ENCODE measurements at places on chromosomes 1 and 21. TPM values are rescaled to one million over a fixed set of nuclear protein-coding genes. Genes with fewer than 3 reads are reported as not detected.

The OR14A16 gene
- not detected for polyA plus RNA-seq

The HLX gene
- 7.5 TPM for polyA plus RNA-seq

DNA sequence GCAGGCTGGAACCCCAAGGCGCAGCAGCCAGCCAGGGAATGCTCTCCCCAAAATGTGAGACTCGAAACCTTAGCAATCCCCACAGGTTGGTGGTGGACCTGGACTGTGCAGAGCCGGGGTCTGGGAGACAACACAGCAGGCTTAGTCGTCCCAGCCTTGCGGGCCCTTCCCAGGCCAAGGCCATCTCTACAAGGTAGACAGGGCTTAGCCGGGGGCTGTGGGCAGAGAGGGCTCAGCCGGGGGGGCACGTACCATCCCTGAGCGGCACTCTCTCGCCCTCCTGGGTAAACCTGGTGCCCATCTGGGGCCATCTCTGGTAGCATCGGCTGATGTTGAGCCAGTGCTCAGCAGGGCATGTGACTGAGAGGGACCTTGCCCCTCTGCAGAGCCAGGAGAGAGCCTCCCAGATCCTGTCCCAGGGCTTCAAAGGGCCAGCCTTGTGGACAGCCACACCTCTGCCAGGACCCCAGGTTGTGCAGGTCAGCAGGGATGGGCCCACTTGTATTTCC lies 2.2 kb upstream of the ACTRT2 start:
- no peak for DNase-seq
- no peaks in the 10 kb centered on the region for H3K36me3 ChIP-seq
- H3K4me3 ChIP-seq = no peak overlapping the region
- H3K27me3 ChIP-seq = no peaks in the 10 kb centered on the region
- H3K27ac ChIP-seq = no peak overlapping the region

- H3K27me3 ChIP-seq = no peaks in the 10 kb centered on the region
- H3K4me1 ChIP-seq = peaks cover 4% of the 10 kb centered on the region
- H3K4me3 ChIP-seq = no peak overlapping the region
- H3K27ac ChIP-seq = peak overlapping the region; percentile 49
These were observed 45.5 kb downstream of the CD46 start for GRCh38 chr1:207797229-207797973.

- no peak overlapping the region for H3K4me3 ChIP-seq
- DNase-seq = no peak
These were observed 390.2 kb downstream of the USH2A start for GRCh38 chr1:216032961-216033614.

DNA sequence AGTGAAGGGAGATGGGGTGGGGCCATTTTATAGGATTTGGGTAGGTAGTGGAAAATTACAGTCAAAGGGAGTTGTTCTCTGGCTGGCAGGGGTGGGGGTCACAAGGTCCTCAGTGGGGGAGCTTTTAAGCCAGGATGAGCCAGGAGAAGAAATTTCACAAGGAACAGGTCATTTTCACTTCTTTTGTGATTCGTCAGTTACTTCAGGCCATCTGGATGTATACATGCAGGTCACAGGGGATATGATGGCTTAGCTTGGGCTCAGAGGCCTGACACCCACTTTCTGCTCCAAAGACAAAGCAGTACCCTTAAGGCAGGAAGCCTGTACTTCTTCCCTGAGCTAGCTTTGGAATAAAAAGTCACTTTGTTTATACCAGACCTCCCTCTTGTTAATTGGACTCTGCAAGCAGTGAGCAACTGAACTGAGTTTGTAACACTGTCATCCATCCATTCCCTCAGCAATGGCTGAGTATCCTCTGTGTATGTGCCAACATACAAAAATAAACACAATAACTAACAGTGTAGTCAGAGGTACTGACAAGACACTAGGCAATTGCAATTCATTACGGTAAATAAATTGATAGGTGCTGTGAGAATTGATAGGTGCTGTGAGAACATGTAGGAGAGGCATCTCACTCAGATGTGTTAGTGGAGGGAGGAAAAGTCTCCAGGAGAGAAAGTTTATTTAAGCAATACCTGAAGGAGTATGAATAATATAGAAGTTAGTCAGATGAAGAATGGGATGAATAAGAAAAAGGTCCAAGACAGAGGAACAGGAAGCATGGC lies 14.7 kb upstream of the RGS2 start:
- no peaks in the 10 kb centered on the region for H3K36me3 ChIP-seq
- H3K4me3 ChIP-seq = no peak overlapping the region
- DNase-seq = no peak

The TEX50 gene
- not detected for polyA plus RNA-seq

The KLHDC9 gene
- polyA plus RNA-seq = 2.6 TPM

GRCh38 chr1:214261206-214262123 lies 19.5 kb upstream of the SMYD2 start:
- H3K27me3 ChIP-seq = no peaks in the 10 kb centered on the region
- no peak overlapping the region for H3K27ac ChIP-seq
- no peaks in the 10 kb centered on the region for H3K36me3 ChIP-seq

The AIM2 gene
- polyA plus RNA-seq = not detected

GRCh38 chr21:42553435-42553834 lies 39.8 kb downstream of the SLC37A1 start:
- H3K36me3 ChIP-seq = no peaks in the 10 kb centered on the region
- H3K4me3 ChIP-seq = no peak overlapping the region
- no peaks in the 10 kb centered on the region for H3K27me3 ChIP-seq
- H3K4me1 ChIP-seq = no peaks in the 10 kb centered on the region
- DNase-seq = no peak
- no peak overlapping the region for H3K27ac ChIP-seq

DNA sequence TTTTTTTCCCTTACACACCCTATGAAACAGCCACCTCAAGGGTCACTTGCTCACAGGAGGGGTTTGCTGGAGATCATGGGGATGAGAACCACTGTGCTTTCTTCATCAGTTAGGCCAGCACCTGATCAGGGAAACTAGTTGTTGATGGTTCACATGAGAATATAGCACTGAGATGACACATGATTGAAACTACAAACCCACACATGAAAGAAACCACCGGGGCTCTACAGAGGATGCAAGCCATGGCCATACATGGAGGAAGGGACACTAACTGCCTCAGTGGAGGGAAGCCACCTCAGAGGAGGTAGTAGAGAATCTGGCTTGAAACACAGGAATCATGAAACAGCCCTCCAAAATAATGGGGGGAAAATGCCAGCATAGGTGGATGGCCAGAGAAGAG lies 63.2 kb downstream of the PRKAB2 start:
- H3K27me3 ChIP-seq = no peaks in the 10 kb centered on the region
- no peak overlapping the region for H3K27ac ChIP-seq
- H3K36me3 ChIP-seq = no peaks in the 10 kb centered on the region

- no peak overlapping the region for H3K4me3 ChIP-seq
- H3K36me3 ChIP-seq = no peaks in the 10 kb centered on the region
- DNase-seq = no peak
- no peaks in the 10 kb centered on the region for H3K4me1 ChIP-seq
- H3K27me3 ChIP-seq = peaks cover 10% of the 10 kb centered on the region
These were observed 367.9 kb upstream of the RUNX1 start for GRCh38 chr21:35416866-35417489.

DNA sequence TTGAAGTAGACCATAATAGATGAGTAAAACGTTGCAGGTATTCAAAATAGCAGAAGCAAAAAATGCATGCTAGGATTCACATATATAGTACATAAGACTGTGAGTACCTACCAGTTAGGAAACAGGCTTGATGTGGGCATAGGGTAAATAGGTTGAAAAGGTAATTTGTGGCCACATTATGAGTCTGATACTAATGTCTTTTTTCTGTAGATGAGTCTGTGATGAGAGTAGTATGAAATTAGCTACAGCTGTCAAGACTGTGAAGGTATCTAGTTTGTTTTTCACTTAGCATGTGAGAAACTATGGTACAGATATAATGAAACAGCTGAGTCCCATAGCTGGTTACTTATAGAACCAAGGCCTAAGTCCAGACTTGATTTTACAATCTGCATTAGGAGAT lies 12.4 kb upstream of the SPATA1 start:
- no peak overlapping the region for H3K4me3 ChIP-seq
- H3K36me3 ChIP-seq = peaks cover 7% of the 10 kb centered on the region
- H3K27me3 ChIP-seq = no peaks in the 10 kb centered on the region
- no peak for DNase-seq
- no peak overlapping the region for H3K27ac ChIP-seq

DNA sequence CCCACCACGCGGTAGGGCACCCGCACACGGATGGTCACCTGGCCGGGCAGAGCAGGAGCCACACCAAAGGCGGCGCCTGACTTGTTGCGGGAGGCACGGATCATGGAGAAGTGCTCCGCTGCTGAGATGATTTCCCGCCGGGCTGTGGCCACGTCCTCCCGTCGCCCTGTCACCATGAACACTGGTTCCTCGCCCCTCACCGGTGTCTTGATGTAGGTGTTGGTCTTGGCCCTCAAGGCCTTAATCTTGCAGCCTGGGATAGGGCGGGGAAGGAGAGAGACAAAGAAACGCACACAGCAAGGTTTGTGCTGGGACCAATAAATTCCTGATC lies 4.9 kb downstream of the MEX3A start:
- no peak for DNase-seq
- H3K4me1 ChIP-seq = peaks cover 14% of the 10 kb centered on the region
- peaks cover 8% of the 10 kb centered on the region for H3K36me3 ChIP-seq
- H3K27me3 ChIP-seq = no peaks in the 10 kb centered on the region

- no peak overlapping the region for H3K4me3 ChIP-seq
- peaks cover 13% of the 10 kb centered on the region for H3K36me3 ChIP-seq
- no peak overlapping the region for H3K27ac ChIP-seq
- H3K27me3 ChIP-seq = no peaks in the 10 kb centered on the region
These were observed 24.7 kb downstream of the SCYL3 start for GRCh38 chr1:169868978-169869377.

DNA sequence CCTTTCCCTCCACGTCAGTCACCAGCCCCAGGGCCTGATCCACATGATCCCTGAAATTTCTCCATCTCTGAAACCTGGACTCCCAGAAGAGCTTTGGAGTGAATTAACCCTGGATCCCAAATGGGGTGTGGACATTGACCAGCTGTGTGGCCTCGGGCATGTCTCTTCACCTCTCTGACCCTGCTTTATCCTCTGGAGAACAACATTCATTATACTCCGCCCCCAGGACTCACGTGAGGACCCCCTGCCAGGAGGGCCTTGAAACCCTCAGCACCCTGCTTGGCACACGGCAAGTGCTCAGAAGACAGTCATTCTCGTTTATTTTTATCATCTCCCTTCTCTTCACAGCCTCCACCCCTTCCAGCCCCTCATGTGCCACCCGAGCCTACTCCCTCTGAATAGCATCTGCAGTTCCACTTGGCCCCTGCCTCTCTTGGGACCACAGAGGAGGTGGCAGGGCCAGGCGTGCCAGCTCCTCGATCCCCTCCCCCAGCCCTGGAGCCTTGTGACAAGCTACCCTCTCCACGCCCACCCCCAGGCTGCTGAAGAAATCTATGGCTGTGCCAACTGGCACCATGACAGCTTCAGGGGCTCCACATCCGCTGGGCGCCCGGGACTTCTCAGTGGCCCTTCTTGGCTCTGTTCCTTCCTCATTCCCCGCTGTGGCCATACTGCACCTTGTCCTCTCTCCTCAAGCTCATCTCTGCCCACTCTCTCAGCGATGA lies 18.0 kb downstream of the ADGRB2 start:
- H3K27ac ChIP-seq = no peak overlapping the region
- no peak overlapping the region for H3K4me3 ChIP-seq
- no peaks in the 10 kb centered on the region for H3K36me3 ChIP-seq
- peaks cover 4% of the 10 kb centered on the region for H3K27me3 ChIP-seq
- DNase-seq = no peak

GRCh38 chr1:20148571-20149500 lies 9.7 kb downstream of the PLA2G2F start:
- H3K4me3 ChIP-seq = no peak overlapping the region
- H3K36me3 ChIP-seq = no peaks in the 10 kb centered on the region
- no peak for DNase-seq
- H3K4me1 ChIP-seq = peaks cover 4% of the 10 kb centered on the region
- no peaks in the 10 kb centered on the region for H3K27me3 ChIP-seq
- no peak overlapping the region for H3K27ac ChIP-seq

GRCh38 chr21:29697555-29698193 lies 242.1 kb downstream of the GRIK1 start:
- H3K4me1 ChIP-seq = no peaks in the 10 kb centered on the region
- no peak overlapping the region for H3K4me3 ChIP-seq
- no peak overlapping the region for H3K27ac ChIP-seq
- H3K27me3 ChIP-seq = no peaks in the 10 kb centered on the region

- H3K27me3 ChIP-seq = no peaks in the 10 kb centered on the region
- no peak overlapping the region for H3K4me3 ChIP-seq
- no peaks in the 10 kb centered on the region for H3K36me3 ChIP-seq
- DNase-seq = no peak
These were observed 16.8 kb upstream of the SMYD2 start for GRCh38 chr1:214264196-214264595.

DNA sequence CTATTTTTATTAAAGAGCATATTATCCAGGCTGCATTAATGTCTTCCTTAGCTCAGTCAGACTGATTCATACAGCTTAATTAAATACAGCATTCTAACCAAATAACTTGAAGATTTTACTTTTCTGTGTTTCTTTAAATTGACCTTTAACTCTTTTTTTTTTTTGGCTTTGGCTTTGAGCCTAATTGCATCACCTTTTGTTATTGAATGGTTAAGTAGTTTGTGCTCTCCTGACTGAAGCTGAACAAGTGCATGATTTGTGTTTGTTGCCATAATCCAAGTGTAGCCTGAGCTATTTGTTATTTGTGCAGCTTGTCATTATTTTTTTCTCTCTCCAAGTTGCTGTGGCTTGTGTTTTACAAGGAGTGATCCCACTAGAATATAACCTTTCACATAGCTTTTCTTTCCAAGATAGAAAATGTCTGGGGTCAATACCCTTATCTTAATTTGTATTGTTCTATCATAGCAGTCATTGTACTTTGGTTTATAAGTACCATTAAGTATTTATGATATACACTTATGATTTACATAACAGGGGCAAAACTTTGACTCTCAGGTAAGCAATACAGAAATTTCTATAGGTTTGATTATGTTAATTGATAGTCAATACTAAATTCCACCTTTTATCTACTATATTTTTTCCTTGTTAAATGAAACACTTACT lies 31.6 kb downstream of the CDC14A start:
- no peaks in the 10 kb centered on the region for H3K27me3 ChIP-seq
- H3K4me3 ChIP-seq = no peak overlapping the region
- DNase-seq = no peak

- H3K4me1 ChIP-seq = peaks cover 29% of the 10 kb centered on the region
- no peaks in the 10 kb centered on the region for H3K36me3 ChIP-seq
- no peak overlapping the region for H3K4me3 ChIP-seq
- DNase-seq = peak; percentile 41
- H3K27ac ChIP-seq = peak overlapping the region; percentile 2
These were observed 6.1 kb downstream of the LDLRAP1 start for GRCh38 chr1:25549273-25550154.

- no peak for DNase-seq
- H3K4me3 ChIP-seq = no peak overlapping the region
- no peaks in the 10 kb centered on the region for H3K4me1 ChIP-seq
- no peak overlapping the region for H3K27ac ChIP-seq
These were observed 2.2 kb downstream of the OR10Z1 start for GRCh38 chr1:158607296-158607695.

The TSPEAR gene
- polyA plus RNA-seq = not detected

DNA sequence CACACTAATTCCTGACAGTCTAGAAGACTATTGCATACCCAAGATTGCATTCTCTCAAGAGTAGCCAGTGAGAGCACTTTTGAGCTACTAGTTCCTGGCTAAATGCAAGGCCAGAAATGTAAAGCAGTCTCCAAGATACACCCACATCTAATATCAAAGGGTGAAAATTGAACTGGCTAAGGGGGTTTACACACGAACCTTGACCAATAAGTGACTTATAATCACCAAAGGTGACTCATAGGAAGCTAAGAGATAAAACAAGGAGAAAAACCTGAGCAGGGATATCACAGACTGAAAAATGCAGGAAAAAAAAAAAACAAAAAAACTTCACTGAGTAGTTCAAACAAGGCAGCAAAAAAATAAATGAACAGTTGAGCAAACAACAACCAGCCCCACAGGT lies 172.2 kb upstream of the RRP15 start:
- no peak overlapping the region for H3K4me3 ChIP-seq
- no peaks in the 10 kb centered on the region for H3K4me1 ChIP-seq
- H3K27me3 ChIP-seq = no peaks in the 10 kb centered on the region
- no peak overlapping the region for H3K27ac ChIP-seq

Measured in endothelial cell of umbilical vein (primary cell).